ENCODE measurements at places on chromosomes 6 and 20.

DNA sequence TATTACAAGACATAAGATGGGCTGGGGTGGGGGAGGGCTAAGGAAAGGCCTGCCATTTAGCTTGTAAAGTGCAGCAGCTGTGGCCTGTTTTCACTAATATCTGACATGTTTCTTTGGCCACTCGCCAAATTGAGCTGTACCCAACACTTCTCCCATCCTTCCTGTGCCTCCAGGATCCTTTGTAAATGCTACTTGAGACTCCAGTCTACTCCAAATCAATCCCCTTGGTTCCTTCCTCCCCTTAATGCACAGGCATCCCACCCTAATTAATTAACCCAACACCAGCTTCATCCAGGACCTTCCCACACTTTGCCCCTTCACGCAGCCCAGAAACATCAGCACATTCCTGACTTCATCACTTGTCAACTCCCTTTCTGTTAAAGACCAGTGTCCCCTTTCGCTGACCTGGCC, 55.0 kb upstream of the TCF21 start:
- DNase-seq, result no peak

DNA sequence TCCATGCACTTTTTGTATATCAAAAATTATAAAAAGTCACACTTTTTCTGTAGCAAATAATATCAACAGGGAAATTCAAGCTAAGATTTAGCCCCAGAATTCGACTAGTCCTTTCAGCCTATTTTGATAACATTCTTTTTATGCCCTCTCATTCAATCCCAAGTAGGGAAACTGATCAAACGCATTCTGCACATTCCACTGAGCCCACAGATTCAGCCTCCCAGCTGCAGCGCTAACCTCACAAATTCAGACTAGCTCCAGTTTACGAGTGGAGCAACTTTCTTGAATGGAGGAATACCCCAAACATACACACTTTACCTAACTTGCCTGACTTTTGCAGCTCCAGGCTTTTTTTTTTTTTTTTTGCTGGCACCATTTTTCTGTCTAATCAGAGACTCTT, 70.3 kb upstream of the HEY2 start:
- no peak for DNase-seq

GRCh38 chr6:38136547-38136946, 317.0 kb downstream of the ZFAND3 start:
- DNase-seq, result no peak

- DNase-seq, result no peak
These were observed 142.6 kb downstream of the MRPL14 start for GRCh38 chr6:43984442-43985321.

GRCh38 chr6:21665110-21665391, 71.5 kb downstream of the SOX4 start:
- no peak for DNase-seq

- DNase-seq, result no peak
These were observed 57.4 kb upstream of the SASH1 start for GRCh38 chr6:148285205-148285604.

DNA sequence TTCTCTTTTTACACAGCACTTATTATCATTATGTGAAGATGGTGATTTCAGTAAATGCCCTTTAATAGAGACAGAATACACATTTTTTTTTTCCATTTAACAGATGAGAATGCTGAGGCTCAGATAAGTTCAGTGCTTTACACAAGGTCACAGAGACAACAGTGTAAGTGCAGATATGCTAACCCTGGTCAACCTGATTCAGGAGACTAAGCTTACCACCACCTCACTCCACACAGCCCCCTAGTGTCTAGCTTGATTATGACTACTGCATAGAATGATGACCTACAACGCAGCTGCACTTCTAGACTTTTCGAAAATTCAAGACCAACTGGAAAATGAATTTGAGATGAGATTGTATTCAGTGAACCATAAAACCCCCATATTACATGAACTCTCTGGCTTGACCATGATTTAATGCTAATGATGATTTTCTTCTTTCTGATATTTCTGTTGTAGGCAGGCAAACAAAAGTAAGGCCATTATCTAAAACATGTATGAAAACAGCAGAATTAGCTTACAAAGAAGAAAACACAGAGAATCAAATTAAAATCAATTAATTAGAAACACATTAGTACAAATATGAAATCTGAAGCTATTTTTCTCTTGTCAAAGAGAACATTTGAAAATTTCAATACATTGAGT, 212.1 kb upstream of the PHACTR1 start:
- no peak for DNase-seq

DNA sequence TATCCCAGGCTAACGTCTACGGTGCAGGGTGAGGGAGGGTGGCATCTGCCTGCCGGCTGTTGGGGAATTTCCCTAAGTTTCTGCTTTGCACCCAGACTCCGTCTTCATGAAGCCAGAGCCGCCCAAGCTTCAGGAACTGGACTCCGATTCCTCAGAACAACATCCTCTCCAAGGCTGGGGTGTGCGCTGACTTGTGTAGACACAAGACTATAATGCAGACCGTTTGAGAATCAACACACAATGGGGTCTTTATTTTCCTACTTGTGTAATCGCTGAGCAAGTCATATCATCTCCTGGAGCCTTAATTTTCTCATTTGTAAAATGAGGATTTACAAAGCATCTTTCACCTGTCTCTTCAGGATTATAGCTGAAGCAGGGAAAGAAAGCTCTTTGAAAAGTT, 160.5 kb upstream of the AGPAT4 start:
- no peak for DNase-seq

GRCh38 chr6:126145351-126145750, 159.0 kb downstream of the TRMT11 start:
- DNase-seq, result no peak

DNA sequence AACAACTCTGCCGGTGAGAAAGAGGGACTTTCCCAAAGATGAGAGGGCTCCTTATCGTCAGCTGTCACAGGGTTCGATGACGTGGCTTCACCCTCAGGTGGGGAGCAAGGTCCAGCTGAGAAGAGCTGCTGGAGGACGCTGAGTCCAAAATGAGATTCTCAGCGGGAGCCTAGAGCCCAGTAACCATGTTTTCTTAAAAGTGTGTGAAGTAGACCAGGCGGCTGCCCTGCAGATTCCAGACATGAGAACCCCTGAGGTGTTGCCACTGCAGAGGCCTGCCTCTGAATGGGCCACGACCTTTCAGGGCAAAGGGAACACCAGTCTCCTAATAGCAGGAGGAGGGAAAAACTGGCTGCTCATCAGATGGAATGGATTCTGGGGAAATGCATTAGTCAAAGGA, 375.1 kb downstream of the BTBD9 start:
- DNase-seq, result no peak

DNA sequence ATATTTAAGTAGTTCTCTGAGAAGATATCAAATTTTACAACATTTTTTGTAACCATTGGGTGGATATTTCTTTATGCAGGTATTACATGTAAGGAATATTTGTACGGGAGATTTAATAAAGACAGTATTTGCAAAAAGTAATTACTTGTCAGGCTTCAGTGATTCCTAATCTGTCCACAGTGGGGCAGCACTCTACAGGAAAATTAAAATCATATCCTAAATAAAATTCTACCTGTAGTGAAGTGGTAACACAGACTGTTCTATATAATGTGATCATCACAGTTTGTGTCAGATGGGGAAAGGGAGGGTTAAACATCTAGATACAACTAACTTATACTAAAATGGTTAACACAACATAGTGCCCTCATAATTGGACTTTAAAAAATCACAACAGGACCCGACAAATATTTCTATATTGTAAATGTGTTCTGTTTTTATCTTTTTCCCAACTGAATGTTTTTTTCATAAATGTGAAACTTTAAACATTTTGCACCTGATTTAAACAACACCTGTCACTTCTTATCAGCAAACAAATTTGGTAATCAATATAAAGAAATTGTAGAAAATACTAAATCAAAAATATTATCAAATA, 145.6 kb upstream of the MANEA start:
- no peak for DNase-seq

All from fibroblast of skin of left biceps (primary cell).